Kidney (tissue), 22 donors: ENCODE measurements at places on chromosomes 3 and 15.

DNA sequence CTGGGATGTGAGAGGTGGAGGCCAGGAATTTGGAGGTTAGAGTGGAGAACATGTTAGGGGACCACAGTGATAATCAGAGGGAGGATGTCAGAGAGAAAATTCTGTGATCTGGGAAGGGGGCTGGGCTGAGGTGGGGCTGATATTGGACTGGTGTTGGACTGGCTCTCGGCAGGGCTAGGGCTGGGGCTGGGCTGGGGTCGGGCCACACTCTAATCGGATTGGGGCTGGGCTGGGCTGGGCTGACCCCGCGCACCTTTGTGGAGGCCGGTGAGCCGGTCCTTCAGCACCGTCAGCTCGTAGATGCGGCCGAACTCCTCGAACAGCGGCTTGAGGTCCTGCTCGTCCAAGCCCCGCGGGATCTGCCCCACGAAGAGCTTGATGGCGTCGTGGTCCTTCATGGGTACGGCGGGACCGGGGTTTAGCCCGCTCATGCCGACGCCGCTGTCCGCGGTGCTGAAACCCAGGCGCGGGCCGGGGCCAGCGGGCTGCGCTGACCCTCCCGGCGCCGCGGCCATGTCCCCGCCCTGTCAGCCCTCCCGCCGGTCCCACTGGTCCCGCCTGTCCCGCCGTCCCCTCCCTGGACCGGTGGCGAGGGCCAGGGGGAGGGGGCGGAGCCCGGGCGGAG lies 485 bp downstream of the CELF6 start:
- DNase-seq = peak; percentile 91
- H3K4me3 ChIP-seq = no peak overlapping the region
- H3K27me3 ChIP-seq = no peaks in the 10 kb centered on the region
- H3K4me1 ChIP-seq = no peaks in the 10 kb centered on the region
- no peak overlapping the region for H3K27ac ChIP-seq

DNA sequence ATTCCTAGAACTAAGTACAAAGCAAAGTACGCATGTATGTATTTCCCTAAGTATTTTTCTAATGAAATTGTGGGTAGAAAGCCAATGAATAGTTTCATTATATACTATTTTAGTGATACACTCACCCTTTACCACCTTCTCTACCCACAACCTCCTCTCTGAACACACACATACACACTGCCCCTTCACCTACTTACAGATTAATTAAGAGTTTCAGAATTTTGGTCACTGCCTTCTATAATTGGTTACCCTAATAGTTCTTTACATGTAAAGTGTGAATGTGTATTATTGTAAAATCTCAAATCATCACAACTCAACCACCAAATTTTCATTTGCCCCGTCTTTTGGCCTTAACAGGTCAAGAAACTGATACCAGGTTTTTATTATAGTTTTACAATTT lies 7.2 kb downstream of the PFN2 start:
- DNase-seq = no peak
- H3K27ac ChIP-seq = no peak overlapping the region
- peaks cover 2% of the 10 kb centered on the region for H3K36me3 ChIP-seq
- no peaks in the 10 kb centered on the region for H3K4me1 ChIP-seq

GRCh38 chr15:66524838-66525237 lies 19.7 kb downstream of the ZWILCH start:
- no peak overlapping the region for H3K4me3 ChIP-seq
- no peak for DNase-seq
- H3K27ac ChIP-seq = no peak overlapping the region
- H3K27me3 ChIP-seq = no peaks in the 10 kb centered on the region
- H3K4me1 ChIP-seq = no peaks in the 10 kb centered on the region
- peaks cover 2% of the 10 kb centered on the region for H3K36me3 ChIP-seq

- H3K36me3 ChIP-seq = no peaks in the 10 kb centered on the region
- H3K27me3 ChIP-seq = no peaks in the 10 kb centered on the region
- H3K4me1 ChIP-seq = peaks cover 13% of the 10 kb centered on the region
Observed at GRCh38 chr3:138774529-138775253, 60.0 kb downstream of the PIK3CB start.

GRCh38 chr15:45535486-45536042 lies 13.0 kb upstream of the SLC30A4 start:
- H3K36me3 ChIP-seq = no peaks in the 10 kb centered on the region
- H3K4me1 ChIP-seq = no peaks in the 10 kb centered on the region
- no peak overlapping the region for H3K4me3 ChIP-seq
- H3K27me3 ChIP-seq = no peaks in the 10 kb centered on the region
- DNase-seq = peak; percentile 13
- H3K27ac ChIP-seq = no peak overlapping the region
